ENCODE measurements at places on chromosomes 2 and 18.

DNA sequence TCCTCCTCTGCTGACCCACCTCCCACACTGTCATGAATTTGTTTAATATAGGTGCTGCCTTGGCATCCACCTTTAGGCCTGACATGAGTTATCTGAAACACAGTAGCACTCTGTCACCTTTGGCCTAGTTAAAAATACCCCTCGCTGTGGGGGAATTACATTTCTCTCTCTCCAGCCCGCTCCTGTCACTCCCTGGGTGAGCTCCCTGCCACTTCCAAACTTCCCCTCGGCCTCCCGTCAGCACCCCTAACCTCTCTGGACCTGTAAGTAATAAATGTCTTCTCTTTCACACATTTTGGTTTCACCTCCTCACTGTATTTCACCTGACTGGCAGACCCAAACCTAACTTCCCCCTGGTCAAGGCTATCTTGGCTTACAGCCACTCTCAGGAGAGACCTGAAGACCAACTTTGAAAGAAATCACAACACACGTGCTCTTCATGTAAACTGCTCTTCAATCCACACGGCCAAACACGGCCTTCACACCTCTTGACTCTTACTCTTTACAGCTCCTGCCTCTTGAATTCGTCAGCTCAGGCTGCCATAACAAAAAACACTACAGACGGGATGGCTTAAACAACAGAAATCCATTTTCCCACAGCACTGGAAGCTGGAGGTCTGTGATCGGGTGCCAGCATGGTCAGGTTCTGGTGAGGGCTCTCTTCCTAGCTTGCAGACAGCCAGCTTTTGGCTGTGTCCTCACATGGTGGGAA is 28.3 kb downstream of the REEP1 start:
- DNase-seq = no peak

DNA sequence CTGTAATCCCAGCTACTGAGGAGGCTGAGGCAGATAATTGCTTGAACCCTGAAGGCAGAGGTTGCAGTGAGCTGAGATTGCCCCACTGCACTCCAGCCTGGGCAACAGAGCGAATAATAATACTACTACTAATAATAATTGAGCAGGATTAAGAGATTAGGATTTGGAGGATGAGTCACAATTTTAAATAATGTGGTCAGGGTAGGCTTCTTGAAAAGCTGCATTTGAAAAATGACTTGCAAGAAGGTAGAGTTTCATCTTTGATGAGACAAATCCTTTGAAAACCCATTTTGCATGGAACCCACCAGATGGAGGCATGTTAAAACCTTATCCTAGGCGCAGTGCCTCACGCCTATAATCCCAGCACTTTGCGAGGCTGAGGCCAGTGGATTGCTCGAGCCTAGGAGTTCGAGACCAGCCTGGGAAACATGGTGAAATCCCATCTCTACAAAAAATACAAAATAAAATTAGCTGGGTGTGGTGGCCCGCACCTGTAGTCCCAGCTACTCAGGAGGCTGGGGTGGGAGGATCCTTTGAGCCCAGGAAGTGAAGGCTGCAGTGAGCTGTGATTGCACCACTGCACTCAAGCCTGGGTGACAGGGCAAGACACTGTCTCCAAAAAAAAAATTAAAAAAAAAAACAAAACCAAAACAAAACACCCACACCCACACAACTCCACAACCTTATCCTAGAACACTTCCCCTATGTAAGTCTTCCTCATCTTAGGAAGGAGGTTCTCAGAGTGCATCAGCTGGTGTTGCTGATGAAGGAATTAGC is 3.3 kb upstream of the ATP8B1 start:
- no peak for DNase-seq

DNA sequence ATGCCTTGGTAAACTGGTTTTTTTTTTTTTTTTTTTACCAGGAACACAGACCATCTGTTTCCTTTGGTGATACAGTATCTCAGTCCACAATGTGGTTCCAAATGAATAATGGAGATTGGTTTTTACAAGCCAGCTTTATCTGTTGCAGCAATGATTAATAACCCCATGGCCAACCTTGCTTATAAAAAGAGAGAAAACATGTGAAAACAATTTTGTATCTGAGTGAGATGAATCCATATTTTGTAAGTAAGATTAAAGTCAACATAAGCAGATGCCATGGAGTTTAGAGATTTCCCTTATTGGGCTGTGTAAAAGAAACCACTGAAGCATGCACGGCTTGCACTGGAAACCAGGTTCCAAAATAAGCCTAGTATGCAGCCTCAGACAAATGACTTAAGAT is 108.6 kb upstream of the CNTNAP5 start:
- DNase-seq = no peak

DNA sequence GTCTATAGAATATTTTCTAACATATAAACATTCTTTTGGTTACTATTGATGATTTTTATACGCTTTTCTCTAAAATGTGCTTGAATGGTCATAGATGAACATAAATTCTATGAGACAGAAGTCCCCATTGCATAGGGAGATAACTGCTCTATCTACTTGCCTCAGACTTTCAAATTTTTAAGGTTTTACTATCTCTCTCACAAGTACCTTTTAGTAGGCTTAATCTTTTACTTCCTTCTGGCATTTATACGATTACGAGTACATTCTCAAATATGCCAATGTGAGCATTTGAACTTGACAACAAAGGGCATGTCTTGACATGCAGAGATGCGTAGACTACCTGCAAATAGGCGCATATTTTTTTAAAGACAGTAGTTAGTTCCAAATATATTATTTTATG is 935.9 kb upstream of the LRATD1 start:
- DNase-seq = no peak

- no peak for DNase-seq
These were observed 85.9 kb upstream of the FOXI3 start for GRCh38 chr2:88538362-88538917.

DNA sequence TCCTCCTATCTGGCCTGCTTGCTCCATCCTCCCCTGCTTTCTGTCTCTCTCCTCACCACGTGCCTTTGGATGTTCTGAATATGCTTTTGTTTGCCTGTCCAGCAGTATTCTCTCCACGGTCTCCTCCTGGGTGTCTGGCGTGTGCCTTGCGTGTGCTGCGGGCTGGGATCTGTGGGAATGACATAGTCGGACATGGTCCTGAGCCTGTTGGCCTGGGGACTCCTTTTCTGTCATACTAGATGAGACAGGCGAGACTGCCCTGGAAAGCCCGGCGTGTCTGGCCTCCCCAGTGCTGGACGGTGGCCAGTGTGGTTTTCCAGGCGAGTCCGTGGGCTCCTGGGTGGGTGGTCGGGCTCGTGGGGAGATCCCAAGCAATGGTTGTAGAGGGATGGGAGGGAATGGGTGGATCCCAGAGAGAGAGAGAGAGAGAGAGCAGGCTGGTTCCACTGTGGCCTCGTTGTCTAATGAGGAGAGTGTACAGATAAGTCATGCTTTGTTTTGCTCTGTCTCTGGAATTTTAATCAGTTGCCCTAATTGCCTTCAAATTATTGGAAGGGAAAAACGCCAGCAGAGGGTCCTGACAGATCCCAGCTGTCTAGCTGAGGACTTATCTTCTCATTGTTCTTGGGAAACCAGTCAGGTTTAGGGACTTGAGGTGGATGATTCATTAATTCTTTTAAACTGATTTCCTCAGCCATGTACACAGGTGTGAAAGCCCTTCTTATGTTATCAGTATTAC is 58.3 kb downstream of the HPCAL1 start:
- DNase-seq = no peak

- no peak for DNase-seq
These were observed 96.3 kb upstream of the B3GNT2 start for GRCh38 chr2:62099523-62100175.

DNA sequence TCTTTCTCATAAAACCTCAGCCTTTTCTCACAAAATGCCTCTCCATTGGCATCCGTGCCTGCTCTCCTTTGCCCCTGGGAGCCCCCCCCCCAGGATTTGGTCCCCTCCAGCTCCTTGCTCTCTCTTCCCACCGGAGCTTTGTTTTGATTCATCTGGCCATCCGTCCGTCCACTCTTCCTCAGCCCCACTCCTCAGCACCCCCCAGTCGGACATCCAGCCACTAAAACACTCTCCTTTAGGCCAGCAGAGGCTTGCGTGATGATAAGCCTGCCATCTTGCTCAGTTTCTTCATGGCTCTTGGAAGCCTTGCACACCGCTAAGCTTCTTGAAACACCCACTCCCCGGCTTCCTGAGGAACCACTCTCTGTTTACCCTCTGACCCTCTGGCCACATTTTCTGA is 31.5 kb upstream of the GNAL start:
- no peak for DNase-seq

GRCh38 chr2:217444932-217445331 is 557.9 kb downstream of the TNS1 start:
- DNase-seq = no peak

GRCh38 chr18:61127714-61128467 is 205.3 kb upstream of the CDH20 start:
- DNase-seq = no peak

- DNase-seq = no peak
These were observed 84.5 kb downstream of the AOX1 start for GRCh38 chr2:200670313-200670712.

GRCh38 chr2:159712929-159713420 is 669 bp downstream of the MARCHF7 start:
- DNase-seq = no peak

- no peak for DNase-seq
These were observed 638.5 kb downstream of the CNTNAP5 start for GRCh38 chr2:124663645-124663997.

DNA sequence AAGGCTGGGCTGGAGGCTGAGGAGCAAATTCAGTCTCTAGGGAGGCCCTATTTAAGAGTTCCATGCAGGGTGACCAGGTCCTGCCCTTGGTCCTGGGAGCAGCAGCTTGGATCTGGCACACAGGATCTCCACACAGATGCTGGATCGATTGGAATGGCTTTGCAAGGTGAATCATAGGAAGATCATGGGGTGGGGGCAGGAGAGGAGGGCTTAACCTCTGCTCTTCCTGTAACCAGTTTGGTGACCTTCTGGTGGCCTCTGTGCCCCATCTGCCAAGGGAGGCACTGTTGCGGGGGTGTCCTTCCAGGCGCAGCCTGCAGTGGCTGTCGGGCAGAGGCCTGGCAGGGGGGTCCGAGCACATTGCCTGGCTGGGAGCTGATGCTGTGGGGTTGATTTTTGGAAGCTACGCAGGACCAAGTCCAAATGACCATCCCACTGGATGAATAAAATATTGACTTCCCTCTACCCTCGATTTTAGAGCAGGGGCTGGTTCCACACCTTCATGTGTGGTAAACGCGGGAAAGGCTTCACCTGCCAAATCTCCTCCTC is 79.7 kb downstream of the EDAR start:
- DNase-seq = no peak

- no peak for DNase-seq
These were observed 908 bp downstream of the ERLEC1 start for GRCh38 chr2:53787614-53788289.

DNA sequence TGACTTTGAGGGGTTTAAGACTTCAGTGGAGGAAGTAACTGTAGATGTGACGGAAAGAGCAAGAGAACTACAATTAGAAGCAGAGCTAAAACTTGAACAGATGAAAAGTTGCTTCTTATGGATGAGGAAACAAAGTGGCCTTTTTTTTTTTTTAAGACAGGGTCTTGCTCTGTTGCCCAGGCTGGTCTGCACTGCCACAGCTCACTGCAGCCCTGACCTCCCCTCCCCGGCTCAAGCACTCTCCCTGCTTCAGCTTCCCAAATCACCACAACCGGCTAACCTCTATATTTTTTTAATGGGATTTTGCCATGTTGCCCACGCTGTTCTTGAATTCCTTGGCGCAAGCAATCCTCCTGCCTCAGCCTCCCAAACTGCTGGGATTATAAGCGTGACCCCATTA is 3.2 kb downstream of the MAP3K2 start:
- no peak for DNase-seq

DNA sequence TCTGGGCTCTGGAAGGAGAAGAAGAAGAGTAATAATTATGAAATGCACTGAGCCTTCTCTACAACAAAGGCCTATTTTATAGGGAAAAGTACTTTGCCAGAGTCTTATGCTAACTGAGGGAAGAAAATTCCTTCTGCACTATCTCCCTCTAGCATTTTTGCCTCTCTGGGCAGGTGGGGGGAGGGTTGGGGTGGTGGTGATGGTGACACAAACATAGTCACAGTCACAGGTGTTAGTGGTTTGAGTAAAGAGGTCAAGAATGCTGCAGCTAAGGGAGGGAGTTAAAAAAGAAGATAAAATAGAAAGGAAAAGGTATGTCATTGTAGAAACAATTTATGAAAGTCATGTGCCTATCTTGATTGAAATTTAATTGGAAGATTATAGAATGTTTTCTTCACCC is 140.8 kb upstream of the COL3A1 start:
- no peak for DNase-seq

GRCh38 chr2:24730481-24730880 is 62.7 kb downstream of the PTRHD1 start:
- no peak for DNase-seq

DNA sequence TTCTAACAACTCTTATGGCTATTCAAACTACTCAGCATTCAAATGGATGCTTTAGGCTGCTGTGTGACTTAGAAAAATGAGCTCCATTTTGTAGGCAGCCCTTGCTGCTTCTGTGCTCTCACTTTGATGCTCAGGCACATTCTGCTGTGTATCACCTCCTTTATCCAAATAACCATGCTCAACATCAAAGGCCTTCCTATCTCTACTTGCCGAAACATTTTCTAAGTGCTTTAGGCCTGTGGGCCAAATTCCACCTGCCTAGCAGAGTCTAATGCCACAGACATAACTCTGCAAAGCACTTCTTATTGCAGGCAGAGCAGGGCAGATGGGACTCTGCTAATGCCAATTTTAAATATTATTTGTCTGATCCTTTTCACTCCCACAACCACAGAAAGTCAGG is 397.4 kb downstream of the RND3 start:
- DNase-seq = no peak

DNA sequence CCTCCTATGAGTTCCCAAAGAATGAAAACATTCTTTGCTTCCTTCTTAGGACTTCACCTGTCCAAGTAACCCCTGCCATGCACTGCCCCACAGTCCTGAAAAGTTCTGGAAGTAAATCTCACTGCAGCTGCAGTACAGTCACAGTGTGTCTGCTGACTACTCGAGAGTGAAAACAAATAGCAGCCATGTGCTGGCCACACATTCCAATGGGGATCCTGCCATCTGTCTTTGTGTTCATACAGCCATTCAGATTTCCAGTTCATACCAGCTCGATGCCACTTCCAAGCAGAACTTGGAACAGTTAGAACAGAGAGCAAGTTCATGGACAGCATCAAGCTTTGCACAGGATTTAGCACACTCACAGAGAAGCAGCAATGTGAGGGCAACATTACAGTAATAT is 629.9 kb upstream of the ACVR2A start:
- no peak for DNase-seq

DNA sequence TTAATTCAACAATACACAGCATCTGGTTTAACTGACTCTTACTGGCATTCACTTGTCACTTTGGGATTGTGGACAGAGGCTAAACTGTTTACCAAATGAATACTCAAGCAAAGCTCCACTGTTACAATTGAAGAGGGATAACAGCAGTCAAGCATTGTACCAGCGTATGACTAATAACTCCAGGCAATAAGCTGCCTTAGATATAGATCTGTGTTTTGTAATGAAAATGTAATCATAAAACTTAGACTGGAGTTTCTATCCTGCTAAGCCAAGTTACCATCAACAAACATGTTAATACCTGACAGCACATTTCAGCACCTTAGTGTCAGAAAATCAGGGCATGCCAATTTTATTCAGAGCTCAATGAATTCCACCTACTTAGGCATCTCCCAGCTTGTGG is 889.5 kb downstream of the EPHA4 start:
- DNase-seq = no peak

- DNase-seq = no peak
These were observed 71.0 kb downstream of the CWC22 start for GRCh38 chr2:179936141-179936540.

GRCh38 chr18:62811674-62812073 is 96.3 kb downstream of the PHLPP1 start:
- DNase-seq = no peak

All from CD4-positive, alpha-beta T cell treated with Interleukin-15 for 1 hour (primary cell).